ENCODE measurements at places on chromosomes 6 and 20.

GRCh38 chr6:158863646-158864045 lies 44.5 kb upstream of the EZR start:
- peak; percentile 71 for DNase-seq

DNA sequence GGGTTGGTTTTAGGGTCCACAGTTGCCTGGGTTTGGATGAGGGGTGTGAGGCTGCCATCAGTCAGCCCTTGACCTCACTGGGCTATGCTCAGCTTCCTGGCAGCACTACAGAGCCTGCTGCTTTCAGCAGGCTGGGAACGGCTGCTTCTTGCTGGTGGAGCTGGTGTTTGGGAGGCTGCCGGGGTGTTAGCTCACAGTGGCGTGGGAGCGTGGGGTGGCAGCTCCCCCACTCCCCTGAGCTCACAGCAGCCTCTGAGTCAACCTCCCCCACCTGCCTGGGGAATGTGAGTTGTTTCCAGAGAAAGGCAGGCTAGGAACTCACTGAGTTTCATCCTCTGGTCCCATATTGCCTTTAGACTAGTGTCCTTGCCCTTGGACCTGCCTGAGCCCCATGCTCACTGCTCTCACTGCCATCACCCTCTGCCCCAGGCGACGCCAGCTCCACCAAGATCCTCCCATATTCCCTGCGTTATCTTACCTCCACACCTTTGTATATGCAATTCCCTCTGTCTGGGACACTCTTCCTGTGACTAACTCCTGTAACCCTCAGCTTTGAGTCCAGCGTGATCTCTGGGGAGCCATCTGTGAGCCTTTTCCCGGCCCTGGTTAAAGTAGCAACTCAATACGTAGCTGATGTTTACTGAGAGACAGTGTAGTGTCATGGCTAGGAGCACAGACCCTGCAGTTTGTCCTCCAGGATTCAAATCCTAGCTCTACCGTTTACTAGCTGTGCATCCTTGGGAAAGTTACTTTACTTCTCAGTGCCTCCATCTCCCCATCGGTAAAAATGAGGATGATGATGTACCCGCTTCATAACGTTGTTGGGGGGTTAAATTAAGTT lies 34.8 kb downstream of the PPP1R16B start:
- DNase-seq = no peak

DNA sequence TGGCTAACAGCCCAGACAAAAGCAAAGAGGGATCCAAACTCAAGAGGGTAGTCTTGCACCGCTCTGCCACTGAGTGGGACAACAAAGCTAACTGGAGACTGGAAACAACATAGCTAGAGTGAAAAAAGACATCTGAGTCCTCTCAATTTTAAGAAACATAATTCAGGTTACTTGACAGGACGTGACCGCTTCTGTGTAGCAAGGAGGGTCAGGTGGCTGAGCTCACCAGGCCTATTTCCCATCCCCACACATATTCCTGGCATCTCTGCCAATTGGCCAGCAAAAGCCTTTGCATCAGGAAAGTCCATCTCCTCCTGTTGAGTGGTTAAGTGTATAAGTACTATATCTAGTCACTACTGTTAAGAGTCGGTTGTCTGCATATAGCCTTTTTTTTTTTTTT lies 25.3 kb upstream of the TBC1D20 start:
- no peak for DNase-seq

DNA sequence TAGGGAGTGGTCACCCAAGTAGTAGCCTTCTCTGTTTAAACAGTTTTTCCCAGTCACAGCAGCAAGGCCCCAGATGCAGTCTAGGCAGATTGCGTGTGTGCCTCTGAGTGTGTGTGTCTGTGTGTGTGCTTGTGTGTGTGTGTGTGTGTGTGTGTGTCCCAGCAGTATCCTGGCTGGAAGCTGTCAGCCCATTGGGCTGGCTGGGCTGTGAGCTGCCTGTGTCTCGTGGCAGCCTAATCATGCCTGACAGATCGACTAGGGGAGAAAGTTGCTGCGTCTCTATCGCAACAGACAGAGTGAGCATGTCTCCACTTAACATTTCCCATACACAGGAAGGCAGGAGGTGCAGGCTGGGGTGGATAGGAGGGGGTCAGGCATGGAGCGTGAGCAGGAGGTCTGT lies 42.9 kb upstream of the LRFN2 start:
- DNase-seq = no peak

Measured in renal cortical epithelial cell (primary cell).